ENCODE measurements at places on chromosomes 16 and 17. TPM values are rescaled to one million over a fixed set of nuclear protein-coding genes. Genes with fewer than 3 reads are reported as not detected.

DNA sequence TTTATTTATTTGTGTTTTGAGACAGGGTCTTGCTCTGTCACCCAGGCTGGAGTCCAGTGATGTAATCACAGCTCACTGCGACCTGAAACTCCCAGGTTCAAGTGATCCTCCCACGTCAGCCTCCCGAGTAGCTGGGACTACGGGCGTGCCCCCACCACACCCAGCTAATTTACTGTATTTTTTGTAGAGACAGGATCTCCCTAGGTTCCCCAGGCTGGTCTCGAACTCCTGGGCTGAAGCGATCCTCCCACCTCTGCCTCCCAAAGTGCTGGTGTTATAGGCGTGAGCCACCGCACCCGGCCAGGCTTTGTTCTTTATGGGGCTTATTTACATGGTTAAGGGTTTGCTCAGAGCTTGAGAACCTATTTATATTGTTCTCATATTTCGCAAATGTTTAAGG lies 5.8 kb upstream of the MEIOB start:
- DNase-seq, result no peak
- no peak overlapping the region for H3K27ac ChIP-seq
- H3K36me3 ChIP-seq, result no peaks in the 10 kb centered on the region
- no peak overlapping the region for H3K4me3 ChIP-seq

DNA sequence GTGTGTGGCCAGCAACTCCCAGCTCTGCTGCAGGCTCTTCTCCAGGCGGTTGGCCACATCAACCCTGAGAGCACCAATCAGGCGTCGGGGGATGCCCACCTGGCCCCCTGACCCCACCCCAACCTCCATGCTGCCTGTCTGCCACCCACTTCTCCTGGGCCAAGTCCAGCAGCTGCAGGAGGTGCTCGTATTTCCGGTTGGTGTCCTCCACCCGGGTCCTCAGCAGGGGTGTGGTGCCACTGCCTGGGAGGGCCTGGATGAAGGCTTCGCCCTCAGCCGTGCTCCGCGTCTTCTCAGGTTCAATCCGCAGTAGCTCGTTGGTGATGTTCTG lies 44.6 kb downstream of the UBN1 start:
- H3K4me3 ChIP-seq, result no peak overlapping the region
- H3K27me3 ChIP-seq, result no peaks in the 10 kb centered on the region
- H3K27ac ChIP-seq, result no peak overlapping the region
- no peak for DNase-seq
- H3K36me3 ChIP-seq, result no peaks in the 10 kb centered on the region
- no peaks in the 10 kb centered on the region for H3K4me1 ChIP-seq

DNA sequence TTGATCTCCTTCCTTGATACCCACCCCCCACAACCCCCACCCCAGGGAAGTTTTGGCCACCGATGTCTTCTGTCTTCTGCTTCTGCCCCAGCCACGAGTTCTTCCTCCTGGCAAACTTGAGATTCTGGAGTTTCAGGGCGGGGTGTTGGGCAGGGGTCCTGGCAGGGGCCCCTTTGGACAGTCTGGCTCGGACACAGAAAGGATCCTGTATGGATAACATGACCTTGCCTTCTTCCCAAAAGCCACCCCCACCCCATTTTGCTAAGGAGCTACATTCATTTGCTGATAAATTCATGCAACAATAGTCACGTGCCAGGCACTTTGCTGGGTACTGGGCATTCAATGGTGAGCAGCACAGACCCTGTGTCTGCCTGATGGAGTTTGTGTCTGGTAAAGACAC lies 5.9 kb upstream of the COL1A1 start:
- no peaks in the 10 kb centered on the region for H3K36me3 ChIP-seq
- DNase-seq, result no peak
- H3K27ac ChIP-seq, result no peak overlapping the region
- H3K4me1 ChIP-seq, result peaks cover 4% of the 10 kb centered on the region
- H3K27me3 ChIP-seq, result peaks cover 47% of the 10 kb centered on the region

SECTM1 gene
- total RNA-seq, result 16.4 TPM

TP53TG3C gene
- not detected for total RNA-seq

CTRB2 gene
- not detected for total RNA-seq

OR3A3 gene
- total RNA-seq, result not detected

ASGR2 gene
- not detected for total RNA-seq

CD300H gene
- total RNA-seq, result not detected

MPP3 gene
- total RNA-seq, result not detected
